Posterior vena cava (tissue), 2 donors: ENCODE measurements at places on chromosomes 5 and 9.

DNA sequence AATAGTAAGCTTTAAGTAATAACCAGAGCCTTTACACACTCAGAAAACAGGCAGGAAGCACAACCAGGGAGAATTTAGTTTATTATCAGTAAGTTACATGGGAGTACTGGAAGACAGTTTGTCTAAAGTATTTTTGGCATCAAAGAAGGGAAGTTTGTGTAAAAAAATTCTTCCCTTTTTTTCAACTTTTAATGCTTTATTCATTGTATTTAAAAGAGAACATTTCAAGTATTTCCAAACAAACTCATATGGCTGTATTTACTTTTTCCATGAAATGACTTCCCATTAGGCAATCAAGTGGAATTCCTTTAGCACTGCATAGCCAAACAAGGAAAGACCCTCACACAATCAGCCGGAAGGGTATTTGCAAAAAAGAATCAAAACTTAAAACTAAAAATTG is 26.7 kb downstream of the RNF145 start:
- no peak for DNase-seq

DNA sequence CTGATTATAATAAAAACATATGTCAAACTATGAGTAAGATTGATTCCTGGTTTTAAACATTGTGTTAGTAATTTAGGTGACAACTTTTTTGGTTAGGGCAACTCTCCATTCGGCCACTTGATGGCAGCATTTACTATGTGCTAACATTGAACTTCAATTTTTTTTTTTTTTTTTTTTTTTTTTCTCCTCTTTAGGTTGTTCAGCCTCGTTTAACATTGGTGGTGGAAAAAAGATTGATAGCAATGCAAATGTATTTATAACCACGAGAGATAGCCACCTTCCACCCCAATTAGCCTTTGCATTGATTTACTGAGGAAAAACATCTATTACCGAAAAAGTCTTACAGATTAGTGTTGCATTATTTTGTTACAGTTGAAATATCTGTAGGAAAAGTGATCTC is 159.1 kb downstream of the CSNK1G3 start:
- no peak for DNase-seq

GRCh38 chr5:123157791-123158581 is 68.9 kb downstream of the PRDM6 start:
- no peak for DNase-seq

GRCh38 chr9:6230037-6230780 is 14.6 kb downstream of the IL33 start:
- no peak for DNase-seq
